ENCODE measurements at places on chromosomes 13 and 19. TPM values are rescaled to one million over a fixed set of nuclear protein-coding genes. Genes with fewer than 3 reads are reported as not detected.

LATS2 gene
- 1.9 TPM for polyA plus RNA-seq

ZNF221 gene
- polyA plus RNA-seq, result 0.63 TPM

RGS9BP gene
- polyA plus RNA-seq, result 0.03 TPM

CATSPERD gene
- not detected for polyA plus RNA-seq

DNA sequence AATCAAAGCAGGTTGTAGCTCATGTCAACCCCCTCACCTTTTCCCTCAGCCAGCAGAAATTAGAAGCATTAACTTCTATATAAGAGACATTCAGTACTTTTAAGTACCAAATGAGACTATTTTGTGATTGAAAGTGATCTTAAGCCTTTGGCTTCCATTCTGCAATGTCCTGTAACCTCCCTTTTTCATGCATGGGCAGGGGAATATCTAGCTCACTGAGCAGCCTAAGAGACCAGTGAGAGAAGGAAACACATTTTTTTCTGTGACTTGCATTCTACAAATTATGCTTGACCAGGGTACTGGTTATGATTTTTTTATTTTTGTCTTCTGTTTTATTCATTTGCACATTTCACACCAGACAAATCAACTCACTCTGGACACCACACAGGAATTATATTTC lies 369.6 kb downstream of the KCTD12 start:
- no peak for DNase-seq

DNA sequence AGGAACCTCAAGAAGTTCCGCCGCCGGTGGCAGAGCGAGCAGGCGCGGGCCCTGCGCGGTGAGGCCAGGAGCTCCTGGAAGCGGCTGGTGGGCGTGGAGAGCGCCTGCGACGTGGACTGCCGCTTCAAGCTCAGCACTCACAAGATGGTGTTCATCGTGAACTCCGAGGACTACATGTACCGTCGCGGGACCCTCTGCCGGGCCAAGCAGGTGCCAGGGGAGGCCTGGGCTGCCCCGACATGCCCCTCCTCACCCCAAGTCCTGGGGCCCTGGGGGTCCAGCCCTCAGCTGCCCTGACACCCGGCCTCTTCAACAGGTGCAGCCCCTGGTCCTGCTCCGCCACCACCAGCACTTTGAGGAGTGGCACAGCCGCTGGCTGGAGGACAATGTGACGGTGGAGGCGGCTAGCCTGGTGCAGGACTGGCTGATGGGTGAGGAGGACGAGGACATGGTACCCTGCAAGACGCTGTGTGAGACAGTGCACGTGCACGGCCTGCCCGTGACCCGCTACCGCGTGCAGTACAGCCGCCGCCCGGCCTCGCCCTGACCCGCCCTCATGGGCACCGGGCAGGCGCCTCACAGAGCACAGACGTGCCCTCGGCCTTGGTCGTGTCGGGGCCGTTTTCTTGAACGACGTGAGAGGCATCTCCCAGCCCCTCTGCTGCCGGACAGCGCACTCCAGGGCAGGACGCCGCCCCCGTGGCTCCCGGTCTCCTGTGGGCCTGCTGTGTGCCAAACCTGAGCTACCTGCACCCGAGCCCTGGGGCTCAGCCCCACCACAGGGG lies 10.4 kb upstream of the F2RL3 start:
- no peak for DNase-seq

- peak; percentile 25 for DNase-seq
Observed at GRCh38 chr19:49681830-49682229, 4.8 kb downstream of the PRMT1 start.

GRCh38 chr13:72514146-72514545 lies 213.3 kb downstream of the MZT1 start:
- no peak for DNase-seq

DNA sequence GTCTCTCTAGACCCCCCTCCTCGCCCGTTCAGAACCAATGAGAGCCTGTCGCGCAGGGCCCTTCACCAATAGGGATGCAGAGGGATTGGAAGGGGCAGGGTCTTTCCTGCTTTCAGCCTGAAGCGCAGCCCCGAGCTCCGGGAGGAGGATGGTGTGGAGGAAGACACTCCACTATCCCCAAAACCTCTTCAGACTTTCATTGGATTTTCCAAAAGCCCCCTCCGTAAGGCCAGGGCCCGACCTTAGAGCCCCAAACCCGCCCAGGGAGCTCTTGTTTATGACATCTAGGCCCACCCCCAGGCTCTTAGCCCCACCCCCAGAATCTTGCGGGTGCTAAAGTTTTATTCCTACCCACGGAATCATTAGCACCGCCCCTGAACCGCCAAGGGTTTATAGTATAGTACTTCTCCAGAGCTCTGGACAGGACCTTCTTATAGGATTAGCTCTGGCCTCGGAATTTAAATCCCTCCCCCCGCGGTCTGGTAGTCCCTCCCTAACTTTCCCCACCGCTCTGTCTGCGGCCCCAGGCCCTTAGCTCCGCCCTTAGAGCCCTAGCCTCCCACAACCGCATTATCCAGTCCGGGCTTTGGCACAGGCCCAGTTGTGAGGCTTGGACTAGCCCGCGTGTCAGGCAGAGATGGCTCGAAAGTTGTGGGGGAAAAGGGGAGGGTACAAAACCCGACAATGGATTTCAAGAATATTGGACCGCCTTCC lies 6.6 kb upstream of the EML2 start:
- peak; percentile 89 for DNase-seq

- no peak for DNase-seq
Observed at GRCh38 chr13:75055296-75055695, 426.7 kb downstream of the TBC1D4 start.

All from B cell (primary cell).